ENCODE measurements at places on chromosomes 4 and X.

DNA sequence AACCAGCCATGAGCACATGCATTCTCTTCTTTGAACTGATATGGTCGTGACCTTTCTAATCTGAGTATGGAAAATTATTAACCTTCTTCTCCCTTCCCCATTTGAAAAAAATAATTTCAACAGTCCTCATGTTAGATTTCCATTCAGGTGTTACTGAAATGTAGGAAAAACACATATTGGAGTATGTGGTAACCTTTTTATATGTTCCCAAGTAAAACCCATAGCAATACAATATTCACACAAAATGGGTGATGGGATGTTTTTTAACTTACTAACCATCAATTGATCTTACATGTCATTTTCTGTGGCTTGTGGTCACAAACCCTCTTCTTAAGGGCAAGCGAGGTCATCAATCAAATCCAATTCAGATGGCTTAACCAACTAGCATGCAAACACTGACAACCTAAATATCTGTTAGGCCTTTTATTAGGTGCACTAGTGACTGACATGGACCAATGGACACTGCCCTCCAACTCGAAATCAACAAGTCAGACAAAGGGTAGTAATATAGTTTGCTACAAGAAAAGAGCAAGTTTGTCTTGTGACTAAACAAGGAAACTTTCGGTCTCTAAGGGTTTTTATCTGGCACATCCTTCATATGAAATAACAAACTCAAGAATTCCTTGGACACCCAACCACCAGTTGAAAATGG, 74.3 kb downstream of the CAMK2D start:
- DNase-seq: peak; percentile 78

DNA sequence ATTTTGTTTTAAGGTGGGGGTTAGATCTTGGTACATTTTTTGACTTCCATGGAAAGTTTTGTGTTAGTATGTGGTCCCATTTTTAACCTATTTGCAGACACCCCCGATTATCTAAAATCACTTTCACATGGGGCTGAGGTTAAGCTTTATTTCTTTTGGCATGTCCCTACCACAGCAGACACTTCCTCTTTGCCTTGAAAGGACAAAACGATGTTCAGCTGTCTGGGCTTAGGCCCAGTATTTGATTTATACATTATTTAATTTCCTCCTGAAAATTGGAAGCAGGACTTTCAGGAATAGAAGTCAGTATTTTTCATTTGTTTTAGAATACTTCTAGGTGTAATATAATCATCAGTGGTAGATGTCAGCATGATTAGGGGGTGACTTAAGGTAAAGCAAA, 112.4 kb upstream of the SPRY1 start:
- DNase-seq: peak; percentile 56

DNA sequence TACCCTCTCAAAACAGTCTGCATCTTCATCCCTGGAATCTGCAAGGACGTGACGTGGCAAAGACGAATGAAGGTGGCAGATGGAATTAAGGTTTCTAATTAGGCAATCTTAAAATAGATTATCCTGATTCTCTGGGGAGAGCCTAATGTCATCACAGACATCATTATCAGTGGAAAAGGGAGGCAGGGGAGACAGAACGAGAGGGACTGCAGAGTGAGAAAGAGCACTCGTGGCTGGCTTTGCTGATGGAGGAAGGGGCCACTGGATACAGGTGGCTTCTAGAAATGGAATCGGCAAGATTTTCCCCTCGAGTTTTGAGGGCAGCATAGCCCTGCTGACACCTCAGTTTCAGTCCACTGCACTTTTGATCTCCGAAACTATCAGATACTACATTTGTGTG, 110.6 kb downstream of the ASMT start:
- no peak for DNase-seq

DNA sequence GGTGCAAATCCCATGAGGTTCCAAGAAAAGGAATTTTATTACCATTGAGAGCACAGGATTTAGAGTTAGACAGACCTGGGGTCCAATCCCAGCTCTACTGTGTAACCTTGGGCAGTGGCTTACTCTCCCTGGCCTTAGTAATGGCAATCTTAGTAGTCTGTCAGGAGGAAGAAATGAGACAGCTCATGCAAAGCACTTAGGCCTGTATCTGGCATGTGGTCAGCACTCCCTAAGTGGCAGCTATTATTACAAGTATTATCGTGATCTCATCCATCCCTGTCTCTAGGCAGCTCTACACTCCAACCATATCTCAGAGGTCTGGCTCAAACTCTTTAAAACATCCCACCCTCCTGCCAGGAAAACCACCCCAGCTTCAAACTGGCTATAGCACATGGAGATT, 129.6 kb upstream of the NALF2 start:
- no peak for DNase-seq

- DNase-seq: no peak
Measured at GRCh38 chr4:657338-657833, 16.7 kb downstream of the ATP5ME start.

DNA sequence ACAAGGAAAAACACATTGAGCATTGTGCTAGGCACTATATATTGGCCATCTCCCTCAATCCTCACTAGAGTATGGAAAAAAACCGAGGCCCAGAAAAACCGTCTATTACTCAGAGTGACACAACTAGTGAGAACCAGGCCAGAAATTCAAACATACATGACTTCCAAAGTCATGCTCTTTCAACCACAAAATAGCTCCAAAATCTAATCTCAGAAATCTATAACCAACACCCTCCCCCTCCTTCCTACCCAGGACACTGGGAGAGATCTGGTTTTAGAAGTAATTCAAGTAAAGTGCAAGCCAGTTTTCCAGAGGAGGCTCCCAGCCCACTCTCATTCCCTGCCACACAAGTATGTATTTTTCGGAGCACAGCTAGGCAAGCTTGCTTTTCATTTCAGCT, 7.6 kb downstream of the HS3ST1 start:
- DNase-seq: peak; percentile 12

DNA sequence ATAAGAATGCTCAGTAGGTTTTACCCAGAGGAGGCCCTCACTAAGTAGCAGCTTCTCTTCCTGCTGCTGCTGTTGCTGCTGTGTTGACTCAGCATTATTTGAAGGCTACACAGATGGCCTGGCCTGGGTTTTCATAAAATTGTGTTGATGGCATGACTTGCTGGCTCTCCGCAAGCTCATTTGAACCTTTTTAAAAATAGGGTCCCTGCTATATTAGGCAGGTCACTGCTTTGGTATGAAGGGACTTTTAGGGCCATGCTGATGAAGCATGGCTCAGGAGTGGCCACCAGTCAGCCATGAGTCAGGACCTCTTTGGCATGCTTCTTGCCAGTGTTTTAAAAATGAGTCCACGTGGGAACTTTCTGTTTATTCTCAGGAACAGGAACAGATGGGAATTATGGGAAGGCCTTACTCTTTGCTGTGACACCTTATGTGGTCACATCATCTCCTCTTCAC, 128.7 kb downstream of the MID1IP1 start:
- peak; percentile 53 for DNase-seq

- no peak for DNase-seq
Measured at GRCh38 chr4:95537863-95538488, 10.8 kb downstream of the UNC5C start.

- peak; percentile 83 for DNase-seq
Measured at GRCh38 chrX:9342561-9343051, 122.3 kb upstream of the TBL1X start.

DNA sequence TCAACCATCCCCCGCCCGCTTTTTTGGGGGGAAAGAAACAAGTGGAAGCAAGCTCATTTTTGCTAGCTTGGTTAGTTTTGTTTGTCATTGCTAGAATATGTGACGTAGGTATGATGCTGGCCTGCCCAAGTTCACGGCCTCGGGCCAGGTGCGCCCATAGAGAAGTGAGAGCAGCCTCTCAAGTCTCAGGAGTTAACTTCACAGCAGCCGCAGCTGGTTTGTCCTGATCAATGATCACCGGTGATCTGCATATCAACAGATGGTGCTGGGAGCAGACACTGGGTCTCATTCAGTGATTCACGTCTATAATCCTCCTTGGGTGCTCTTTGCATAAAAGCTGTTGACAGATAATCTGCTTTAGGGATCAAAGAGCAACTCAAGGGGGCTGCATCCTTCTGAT, 50.1 kb downstream of the ENPP6 start:
- no peak for DNase-seq

DNA sequence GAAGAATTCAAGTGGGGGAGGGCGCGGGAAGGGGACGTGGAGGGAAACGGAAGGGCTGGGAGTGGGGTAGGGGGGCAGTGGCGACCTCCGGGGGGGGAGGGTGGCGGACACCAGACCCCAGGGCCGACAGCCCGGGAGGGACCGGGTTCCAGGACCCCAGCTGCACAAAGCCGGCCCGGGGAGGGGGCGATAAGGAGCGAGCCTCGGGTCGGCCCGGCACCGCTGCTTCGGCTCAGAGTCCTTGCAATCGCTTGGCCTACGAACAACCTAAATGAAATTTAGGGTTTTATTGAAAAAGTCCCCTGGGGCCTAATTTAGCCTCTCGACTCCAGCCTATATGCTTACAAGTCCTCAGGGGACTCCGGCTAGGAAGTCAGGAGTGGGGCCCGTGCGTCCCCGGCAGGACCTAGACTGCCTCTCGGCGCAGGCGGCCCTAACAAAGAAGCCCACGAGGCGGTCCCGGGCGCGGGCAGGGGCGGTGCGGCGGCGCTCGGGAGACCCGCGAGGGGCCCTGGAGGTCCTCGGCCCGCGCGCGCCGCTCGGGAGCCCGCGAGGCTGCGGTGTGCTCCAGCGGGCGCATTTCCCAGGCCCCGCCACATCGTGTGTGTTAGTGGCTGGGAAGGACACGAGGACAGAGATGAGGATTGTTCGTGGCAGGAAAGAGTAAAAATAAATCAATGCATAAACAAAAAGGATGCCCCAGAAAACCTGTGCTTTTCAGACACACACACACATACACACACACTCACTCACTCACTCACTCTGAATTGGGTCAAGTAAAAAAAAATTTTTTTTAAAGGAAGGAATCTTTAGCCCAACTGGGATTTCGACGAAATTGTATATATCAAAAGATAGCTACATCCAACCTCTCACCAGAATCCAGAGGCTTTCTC, 70.0 kb downstream of the MGST2 start:
- peak; percentile 43 for DNase-seq

- DNase-seq: peak; percentile 76
Measured at GRCh38 chr4:145936997-145937901, 1.4 kb downstream of the ZNF827 start.

DNA sequence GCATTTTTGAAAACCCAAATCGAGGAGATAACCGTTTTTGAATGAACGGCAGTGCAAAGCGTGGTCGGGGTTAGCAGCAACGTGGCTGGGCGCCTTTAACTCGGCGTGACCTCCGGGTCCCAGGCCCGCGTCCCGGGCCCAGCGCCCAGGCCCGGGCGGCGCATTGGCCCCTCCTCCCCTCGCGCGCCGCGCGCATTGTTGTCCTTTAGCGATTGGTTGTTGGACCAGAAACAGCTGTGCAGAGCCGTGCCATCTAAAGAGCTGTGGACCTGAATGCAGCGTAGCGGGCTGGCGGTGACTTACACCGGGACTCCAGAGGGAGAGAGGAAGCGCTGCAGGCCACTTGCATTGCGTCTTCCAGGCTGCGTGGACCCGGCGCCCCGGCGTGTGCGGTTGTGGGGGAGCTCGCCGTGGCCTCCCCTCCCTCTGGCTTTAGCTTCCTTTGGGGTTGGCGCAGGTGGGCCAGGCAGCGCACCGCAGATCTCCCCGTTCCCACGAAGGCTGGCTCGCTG, at the start of gene STOX2:
STOX2 (plus strand) TSS at position 227 of the 512 bp plus-strand sequence. CDS start 1,484 bp downstream, outside the sequence.
- DNase-seq: peak; percentile 40

DNA sequence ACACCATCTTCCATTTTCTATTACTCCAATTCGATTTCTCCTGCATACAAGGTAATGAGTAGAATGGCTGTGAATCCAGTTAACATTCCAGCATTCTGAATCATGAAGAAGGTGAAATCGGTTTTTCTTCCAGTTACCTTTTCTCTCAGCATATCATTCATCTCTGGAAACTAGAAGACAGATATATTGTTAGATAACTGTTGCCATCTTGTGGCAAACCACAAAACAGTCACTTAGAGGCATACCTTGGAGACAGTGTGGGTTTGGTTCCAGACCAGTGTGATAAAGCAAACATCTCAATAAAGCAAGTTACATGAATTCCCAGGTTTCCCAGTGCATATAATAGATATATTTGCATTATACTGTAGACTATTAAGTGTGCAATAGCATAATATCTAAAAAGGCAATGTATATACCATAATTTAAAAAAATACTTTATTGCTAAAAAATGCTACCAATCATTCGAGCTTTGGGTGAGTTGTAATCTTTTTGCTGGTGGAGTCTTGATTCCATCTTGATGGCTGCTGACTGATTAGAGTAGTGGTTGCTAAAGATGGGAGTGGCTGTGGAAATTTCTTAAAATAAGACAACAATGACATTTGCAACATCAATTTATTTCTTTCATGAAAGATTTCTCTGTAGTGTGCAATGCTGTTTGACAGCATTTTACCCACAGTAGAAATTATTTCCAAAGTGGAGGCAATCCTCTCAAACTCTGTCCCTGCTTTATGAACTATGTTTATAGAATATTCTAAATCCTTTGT, 82.1 kb downstream of the SLC39A8 start:
- DNase-seq: peak; percentile 61

- no peak for DNase-seq
Measured at GRCh38 chrX:135178636-135179035, 7.4 kb upstream of the CT55 start.

- no peak for DNase-seq
Measured at GRCh38 chrX:71095981-71096759, 519 bp downstream of the FOXO4 start.

DNA sequence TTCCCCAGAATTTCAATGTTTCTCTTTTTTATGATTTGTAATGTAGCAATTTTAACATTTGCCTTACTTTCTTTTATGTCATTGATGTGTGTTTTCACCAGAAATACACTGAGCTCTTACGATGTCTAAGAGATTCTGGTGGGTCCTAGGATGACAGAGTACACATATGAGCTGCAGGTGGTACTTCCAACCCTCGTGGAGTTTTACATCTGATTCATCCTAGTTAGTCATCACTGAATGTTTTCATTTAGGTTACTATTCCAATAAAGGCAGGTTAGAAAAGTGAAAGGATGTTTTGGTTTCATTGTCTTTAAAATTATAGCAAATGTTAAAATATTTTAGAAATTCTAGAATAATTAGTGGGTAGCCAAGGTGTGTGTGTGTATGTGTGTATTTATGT, 605.9 kb downstream of the ADGRL3 start:
- peak; percentile 42 for DNase-seq

GRCh38 chr4:4871242-4871572, 11.7 kb downstream of the MSX1 start:
- DNase-seq: no peak

All from astrocyte of the spinal cord (primary cell).